ENCODE measurements at places on chromosomes 3 and 15. TPM values are rescaled to one million over a fixed set of nuclear protein-coding genes. Genes with fewer than 3 reads are reported as not detected.

GRCh38 chr3:151379083-151379734 is 5.3 kb downstream of the P2RY12 start:
- DNase-seq: peak; percentile 26

DNA sequence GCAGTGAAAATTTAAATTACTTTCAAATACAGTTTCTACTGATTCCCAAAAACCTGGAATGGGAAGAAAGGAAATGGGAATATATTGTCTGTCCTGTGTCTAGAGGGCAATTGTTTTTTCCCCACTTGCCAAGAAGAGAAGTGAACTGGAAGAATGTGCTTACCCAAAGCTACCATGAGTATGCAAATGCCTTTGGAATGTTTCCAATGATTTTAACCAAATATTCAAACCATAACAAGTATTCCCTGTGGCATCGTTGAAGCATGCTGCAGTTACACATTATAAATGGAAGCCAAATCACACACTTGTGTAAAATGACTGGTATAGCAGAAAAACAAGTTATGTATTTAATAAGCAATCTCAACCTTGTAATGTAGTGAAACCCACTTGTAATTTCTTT is 368.2 kb downstream of the GBE1 start:
- no peak for DNase-seq

Gene BTLA
- not detected for total RNA-seq

- no peak for DNase-seq
These were observed 775 bp downstream of the ARNT2 start for GRCh38 chr15:80404761-80405553.

DNA sequence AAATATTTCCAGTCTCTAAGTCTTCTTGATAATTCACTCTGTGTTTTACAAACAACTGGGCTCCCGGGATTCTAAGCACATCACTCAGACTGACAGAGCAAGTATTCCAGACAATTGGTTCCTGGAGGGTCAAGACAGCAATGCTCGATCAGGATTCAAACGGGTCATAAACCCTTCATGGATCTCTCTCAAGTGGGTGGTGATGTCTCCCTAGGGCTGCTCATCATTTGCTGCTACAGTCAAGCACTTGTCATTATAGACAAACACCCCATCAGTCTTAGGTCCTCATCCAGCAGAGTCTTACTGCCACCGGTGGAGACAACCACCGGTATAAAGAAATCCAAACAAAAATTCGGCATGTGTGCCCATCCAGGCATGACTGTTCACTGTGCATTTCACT is 921.1 kb downstream of the FHIT start:
- DNase-seq: no peak

Gene GP9
- total RNA-seq: not detected

GRCh38 chr3:183359036-183359435 is 69.4 kb downstream of the MCF2L2 start:
- DNase-seq: no peak

DNA sequence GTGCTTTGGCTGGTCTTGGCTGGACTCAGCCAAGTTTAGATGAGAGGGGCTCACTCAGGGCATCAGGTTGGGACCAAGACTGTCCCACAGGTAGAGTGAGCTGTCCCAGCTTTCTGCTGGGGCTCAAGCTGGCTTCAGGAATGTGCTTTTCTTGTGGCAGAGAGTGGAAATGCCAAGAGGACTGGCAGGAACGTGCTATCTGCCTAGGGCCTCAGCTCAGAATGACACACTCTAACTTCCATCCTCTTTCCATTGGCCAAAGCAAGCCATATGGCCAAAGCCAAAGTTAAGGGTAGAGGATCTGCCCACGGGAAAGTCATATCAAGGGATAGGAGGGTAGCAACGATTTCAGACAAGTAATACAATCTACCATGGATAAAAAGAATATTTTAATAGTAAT is 178.8 kb downstream of the ABHD5 start:
- no peak for DNase-seq

DNA sequence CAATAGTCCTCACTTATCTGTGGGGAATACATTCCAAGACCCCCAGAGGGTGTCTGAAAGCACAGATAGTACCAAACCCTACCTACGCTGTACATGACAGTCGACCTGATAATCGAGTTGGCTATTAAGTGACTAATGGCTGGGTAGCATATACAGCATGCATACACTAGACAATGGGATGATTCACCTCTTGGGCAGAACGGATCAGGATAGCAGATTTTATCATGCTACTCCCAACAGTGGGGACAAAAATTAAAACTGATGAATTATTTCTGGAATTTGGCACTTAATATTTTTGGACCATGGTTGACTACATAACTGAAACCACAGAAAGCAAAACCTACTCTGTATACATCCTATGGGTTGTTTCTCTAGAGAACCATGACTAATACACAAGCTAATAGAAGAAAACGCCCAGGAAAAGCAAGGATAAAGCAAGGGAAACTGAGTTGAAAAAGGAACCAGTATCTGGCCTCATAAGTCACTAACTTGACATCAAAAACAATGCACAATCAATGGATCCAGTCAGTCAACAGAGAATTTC is 15.5 kb downstream of the ATG3 start:
- DNase-seq: peak; percentile 63

All from bronchial epithelial cell (primary cell).